Activated gamma-delta T cell treated with anti-CD3 and anti-CD28 coated beads, Interleukin-2, amount 50 U/mL, for 16 hours (primary cell): ENCODE measurements at places on chromosomes 1 and 21.

GRCh38 chr1:109805486-109806165, 41.9 kb upstream of the EPS8L3 start:
- DNase-seq = no peak

DNA sequence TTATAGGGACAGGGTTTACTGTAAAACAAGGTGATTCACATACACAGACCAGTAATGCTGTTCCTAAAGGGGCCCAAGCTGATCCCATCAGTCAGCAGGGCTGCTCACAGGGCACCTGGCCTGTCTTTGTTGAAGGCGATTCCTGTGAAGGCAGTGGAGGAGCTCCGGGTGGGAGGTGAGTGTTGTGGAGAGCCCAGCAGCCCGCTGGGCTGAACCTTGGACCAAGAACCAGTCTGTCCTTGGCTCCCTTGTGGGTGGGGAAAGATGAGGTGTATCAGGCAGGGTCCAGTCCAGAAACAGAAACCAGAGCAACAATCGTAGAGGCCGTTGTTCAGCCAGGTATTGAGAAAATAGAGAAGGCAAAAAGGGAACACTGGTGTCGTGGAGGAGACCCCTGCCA, 12.5 kb downstream of the PDXK start:
- DNase-seq = no peak

DNA sequence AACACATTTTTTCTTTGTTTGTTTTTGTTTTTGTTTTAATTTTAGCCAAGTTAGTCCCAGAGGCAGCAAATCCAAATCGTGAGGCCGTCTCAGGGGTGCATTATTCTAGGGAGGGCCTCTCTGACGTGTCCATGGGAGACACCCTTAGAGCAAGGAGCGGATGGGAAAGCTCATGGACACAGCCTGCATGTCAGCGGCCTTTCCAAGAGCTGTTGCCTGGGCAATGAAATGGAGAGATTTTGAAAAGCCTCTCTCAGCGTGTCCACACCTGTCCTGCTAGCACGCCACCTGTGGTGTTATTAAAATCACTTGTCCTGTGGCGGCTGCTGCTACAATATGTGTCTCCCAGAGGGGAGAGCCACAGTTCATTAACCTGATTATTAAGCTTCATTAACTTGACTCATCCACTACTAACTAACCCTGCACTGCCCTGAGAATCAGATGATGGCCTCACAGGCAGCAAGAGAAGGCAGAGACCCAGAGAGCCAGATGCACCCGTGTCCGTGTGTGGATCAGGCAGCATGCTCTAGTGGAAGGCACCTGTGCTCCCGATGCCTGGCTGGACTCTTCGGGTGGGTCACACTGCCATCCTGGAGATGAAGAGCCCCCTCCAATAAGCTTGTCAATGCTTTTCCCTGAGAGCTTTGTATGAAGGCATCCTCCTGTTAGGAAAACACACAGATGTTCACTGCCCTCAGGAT, 133.3 kb downstream of the PGBD5 start:
- DNase-seq = no peak

- no peak for DNase-seq
These were observed 23.2 kb downstream of the TMEM200B start for GRCh38 chr1:29100487-29100886.

DNA sequence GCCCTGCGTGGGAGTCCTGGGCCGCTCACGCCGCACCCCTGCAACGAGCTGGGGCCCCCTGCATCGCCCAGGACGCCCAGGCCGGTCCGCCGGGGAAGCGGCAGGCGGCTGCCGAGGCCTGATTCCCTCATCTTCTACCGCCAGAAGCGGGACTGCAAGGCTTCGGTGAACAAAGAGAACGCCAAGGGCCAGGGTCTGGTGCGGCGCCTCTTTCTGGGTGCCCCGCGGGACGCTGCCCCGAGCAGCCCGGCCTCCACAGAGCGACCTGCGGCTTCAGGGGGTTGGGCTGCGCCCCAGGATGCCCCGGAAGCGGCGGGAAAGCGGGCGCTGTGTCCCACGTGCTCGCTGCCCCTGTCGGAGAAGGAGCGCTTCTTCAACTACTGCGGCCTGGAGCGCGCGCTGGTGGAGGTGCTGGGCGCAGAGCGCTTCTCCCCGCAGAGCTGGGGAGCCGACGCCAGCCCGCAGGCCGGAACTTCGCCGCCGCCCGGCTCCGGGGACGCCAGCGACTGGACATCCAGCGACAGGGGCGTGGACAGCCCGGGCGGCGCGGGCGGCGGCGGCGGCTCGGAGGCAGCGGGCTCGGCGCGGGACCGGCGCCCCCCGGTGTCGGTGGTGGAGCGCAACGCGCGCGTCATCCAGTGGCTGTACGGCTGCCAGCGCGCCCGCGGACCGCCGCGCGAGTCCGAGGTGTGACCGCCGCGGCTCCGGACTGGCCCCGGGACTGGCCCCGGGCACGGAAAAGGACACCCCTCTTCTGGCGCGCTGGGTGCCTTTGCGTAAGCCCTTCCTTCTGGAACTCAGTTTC, 2.7 kb downstream of the FAM110D start:
- DNase-seq = no peak

DNA sequence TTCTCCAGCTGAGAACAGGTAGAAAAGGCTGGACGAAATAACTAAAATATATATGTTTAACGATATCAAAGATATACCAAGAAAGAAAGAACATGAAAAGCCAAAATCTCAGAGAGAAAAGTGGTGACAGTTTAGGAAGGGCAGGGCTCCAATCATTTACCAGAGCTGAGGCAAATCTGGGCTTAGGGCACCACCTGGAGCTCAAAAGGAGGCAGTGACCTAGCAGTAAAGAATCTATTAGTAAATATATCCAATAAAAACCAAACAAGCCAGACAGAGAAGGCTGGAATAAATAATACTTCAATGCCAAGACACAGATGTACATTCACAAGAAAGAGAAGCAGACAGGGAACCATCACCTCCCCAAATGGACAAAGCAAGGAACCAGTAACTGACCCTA, 43.5 kb downstream of the CHIA start:
- DNase-seq = no peak
